ENCODE measurements at places on chromosomes 1 and 21.

- no peak for DNase-seq
Observed at GRCh38 chr1:207366022-207366421, 44.5 kb downstream of the CD55 start.

DNA sequence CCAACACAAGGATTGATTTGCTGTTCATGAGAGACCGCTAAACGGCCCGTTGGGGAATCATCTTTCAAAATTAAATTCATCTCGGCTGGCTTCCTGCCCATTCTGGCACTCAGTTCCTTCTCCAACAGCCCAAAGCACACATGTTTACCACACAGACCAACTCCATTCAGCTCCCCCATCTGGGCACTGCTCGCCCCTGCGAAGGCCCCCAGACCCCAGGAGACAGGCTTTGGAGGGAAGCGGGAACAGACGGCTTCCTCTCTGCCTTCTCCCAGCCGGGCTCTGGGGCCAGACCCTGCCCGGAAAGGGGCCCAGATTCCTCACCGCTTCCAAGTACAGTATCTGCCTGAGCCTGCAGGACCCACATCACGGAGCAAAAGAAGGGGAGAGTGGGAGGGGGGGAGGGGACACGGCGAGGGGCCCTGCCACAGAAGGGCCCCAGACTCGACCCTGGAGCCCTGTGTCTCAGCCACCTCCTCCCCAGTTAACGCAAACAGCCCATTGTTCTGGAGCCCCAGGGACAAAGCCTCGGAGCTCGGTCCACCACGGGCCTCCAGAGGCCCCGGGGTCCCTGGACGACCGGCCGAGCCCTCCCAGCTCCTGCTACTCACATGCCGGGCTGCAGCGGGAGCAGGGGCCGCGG, 660 bp downstream of the MEGF6 start:
- DNase-seq = no peak

DNA sequence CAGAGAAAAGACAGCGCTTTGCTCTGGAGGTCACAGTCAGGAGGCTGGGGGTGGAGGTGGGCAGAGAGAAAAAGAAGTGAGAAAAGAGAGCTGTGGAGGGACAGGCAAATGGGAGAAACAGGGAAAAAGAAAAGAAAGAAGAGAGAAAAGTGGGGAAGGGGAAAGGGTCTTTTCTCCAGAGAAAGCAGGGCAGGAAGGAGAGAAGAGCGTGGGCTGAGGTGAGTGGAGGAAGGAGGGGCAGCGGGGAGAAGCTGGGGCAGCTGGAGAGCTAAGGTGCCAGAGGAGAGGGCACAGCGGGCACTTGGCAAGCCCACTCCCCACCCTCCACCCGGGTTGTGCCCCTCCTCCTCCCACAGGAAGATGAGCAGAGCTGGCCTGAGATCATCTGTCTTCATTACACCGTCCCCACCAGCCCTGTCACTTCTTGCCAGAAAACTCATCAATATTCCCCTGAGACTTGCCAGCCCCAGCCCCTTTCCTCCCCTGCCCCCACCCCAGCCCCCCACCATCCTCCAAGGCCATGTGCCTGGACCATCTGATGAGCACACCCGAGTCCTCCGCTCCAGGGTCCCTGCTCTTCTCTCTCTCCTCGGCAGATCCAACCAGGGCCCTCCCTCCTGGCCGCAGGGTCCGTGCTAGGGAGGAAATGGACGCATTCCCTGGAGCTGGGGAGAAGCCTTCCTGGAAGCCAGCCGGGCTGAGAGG, 17.0 kb upstream of the BLACAT1 start:
- no peak for DNase-seq

DNA sequence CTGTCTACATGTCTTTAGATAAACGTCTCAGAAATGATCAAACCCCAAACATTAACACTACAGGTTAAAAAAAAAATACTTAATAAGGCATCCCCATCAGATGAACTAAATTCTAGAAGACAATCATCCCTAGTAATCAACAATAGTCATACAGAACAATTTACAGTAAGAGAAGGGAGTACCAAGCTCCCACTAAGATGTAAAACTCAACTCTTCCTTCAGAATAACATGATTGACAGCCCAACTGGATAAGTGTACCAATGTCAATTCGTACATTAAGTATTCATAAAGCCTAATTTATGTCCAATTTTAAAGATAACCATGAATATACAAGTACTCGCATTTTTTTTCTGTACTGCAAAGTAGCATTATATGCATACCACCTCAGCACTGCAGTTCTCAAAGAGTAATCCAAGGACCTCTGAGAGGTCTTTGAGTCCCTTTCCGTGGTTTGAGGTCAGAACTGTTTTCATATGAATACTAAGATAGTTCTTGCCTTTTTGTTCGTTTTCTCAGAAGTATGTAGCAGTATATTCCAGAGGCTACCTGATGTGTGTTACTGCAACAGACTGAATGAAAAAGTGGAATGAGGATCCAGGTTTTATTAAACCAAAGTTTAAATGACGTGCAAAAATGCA, 6.6 kb downstream of the SCAF4 start:
- DNase-seq = no peak

DNA sequence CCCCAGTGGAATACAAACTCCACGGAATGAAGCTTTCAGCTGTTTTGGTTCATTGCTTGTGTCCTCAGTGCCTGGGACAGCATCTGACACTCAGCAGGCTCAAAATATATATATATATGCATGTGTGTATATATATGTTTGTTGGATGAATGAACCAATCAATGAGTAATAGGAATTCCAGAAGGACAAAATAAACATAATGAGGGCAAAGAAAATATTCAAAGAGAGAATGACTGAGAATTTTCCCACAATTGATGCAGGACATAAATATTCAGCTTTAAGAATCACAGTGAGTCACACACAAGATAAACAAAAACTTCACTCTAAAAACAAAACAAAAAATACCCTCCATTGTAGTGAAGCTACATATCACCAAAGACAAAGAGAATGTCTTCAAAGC, 64.0 kb downstream of the CHD5 start:
- DNase-seq = no peak

DNA sequence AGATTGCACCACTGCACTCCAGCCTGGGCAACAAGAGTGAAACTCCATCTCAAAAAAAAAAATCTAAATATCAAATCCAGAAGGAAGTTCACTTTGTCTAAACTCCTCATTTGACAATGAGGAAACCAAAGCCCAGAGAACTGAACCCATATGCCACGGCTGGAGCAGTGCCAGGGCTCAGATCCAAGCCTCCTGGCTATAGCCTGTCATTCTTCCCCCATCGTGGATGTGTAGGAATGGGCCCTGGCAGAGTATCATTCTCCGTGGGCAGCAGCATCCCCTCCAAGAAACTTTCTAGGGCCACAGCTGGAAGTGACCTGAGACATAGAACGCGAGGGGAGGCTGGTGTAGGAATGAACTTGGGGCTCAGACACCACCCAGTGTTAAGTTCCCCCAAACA, 47.2 kb downstream of the CAPN9 start:
- DNase-seq = no peak

GRCh38 chr1:41850029-41850428, 68.7 kb downstream of the HIVEP3 start:
- DNase-seq = no peak

DNA sequence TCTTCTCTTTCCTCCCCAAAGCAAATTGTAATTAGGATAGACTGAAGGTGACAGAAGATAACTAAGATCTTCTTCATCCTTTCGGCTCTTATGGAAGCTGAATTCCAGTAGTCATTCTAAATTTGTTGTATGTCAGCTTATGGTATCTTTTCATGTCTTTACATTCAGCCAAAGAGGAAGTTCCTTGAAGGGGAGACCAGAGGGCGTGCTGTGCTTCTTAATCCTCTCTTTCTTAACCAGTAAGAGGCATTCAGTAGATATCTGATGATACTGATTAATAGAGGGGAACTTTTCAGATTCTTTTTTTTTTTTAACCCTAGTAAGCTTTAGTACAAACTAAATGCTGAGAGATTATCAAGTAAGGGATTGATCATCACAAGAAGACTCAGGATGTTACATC, 102.3 kb downstream of the OSBPL9 start:
- DNase-seq = no peak

- DNase-seq = no peak
Observed at GRCh38 chr1:11730429-11730891, 5.5 kb upstream of the AGTRAP start.

DNA sequence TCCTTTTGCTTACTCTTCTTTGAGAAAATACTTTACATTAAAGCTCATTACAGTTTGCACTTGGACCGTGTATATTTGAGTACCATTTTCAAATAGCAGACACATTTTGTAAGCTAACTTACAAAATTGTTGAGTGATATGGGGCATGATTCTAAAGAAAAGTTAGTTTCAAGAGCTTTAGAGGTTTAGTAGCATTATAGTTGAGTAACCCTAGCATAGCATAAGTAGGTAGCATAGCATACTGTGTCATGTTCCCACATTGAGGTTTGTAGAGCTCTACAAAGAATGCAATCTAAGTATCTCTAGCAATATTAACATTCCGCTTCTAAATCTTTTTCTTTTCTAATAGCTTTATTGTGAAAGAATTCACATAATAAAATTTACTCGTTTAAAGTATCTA, 92.0 kb downstream of the ITSN1 start:
- no peak for DNase-seq

DNA sequence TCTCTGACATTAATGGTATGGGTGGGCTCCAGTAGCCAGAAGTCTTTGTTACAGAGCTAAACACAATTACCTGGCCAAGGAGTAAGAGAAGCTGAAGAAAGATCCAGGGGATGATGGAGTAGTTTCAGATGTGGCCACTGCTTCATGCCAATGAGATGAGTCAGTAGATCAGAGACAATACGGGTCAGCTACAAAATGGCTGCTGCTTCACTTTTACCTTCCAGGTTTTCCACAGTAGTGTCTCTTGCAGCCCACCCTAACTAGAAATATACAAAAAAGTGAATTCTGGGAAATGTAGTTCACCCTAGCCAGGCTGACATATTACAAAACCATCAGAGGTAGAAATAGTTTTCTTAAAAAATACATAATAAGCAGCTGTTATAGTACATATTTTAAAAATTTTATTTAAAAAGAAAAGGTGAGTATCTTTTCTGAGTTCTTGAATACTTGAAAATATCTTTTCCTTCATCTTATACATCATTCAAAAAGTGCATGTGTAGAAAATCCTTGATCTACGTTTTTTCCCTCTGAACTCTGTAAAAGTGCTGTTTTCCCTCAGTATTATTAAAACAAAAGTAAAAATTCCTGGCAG, 36.1 kb downstream of the LRIF1 start:
- no peak for DNase-seq

- DNase-seq = no peak
Observed at GRCh38 chr1:78601068-78601467, 19.2 kb upstream of the IFI44L start.

DNA sequence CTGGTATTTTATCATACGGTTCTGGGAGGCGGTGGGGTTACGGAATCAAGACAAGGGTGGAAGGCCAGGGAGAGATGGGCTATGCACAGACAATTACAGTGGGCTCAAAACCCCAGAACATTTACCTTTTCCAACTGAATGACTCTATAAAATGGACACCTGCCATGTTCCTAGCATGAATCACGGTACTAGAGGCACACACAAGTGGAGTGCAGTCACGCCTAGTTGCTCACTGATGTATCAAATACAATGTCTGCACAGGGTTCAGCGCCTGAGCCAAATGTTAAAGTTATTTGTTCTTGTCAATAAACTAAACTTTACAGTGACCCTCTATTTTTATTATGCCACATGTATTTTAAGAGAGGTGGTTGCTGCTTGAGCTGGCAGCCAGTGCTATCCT, 121.4 kb downstream of the ATG4C start:
- DNase-seq = no peak

- DNase-seq = no peak
Observed at GRCh38 chr21:16590186-16590585, 860.4 kb downstream of the USP25 start.

- DNase-seq = no peak
Observed at GRCh38 chr1:63917571-63918417, 144.0 kb downstream of the ROR1 start.

- no peak for DNase-seq
Observed at GRCh38 chr1:230065571-230065970, 1.5 kb upstream of the GALNT2 start.

DNA sequence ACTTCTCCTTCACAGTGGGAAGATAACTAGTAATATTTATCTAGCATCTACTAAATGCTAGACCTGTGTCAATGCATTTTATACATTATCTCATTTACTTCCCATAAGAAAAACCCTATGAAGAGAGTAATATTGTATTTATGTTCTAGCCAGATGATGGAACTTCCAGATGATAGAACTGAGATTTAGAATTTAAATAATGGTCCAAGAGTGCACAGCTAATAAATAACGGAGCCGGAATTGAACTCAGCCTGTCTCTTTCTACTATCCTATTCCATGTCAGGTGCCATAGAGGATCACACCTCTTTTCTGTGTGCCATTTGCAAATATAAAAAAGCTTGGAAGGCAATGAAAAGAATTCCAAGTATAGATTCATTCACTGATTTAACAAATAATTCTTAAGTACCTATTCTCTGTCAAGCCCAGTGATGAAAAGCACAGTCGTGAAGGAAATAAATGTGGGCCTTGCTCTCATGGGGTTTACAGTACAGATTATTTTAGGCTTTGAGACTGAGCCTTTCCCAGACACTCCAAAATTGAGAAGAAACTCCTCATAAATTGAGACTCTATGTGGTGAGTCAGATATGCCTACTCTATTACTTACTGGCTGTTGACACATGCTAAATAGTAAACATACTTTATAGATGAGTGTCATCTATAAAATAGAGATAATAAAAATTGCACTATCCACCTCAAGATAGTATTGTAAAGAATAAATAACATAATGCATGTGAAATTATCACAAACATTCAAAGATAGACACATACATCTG, 378.0 kb upstream of the PRMT6 start:
- DNase-seq = no peak

- DNase-seq = no peak
Observed at GRCh38 chr1:228236744-228237143, 28.9 kb downstream of the OBSCN start.

- DNase-seq = no peak
Observed at GRCh38 chr1:246000638-246001015, 506.5 kb downstream of the SMYD3 start.

- no peak for DNase-seq
Observed at GRCh38 chr1:11806307-11806936, 431 bp downstream of the CLCN6 start.

DNA sequence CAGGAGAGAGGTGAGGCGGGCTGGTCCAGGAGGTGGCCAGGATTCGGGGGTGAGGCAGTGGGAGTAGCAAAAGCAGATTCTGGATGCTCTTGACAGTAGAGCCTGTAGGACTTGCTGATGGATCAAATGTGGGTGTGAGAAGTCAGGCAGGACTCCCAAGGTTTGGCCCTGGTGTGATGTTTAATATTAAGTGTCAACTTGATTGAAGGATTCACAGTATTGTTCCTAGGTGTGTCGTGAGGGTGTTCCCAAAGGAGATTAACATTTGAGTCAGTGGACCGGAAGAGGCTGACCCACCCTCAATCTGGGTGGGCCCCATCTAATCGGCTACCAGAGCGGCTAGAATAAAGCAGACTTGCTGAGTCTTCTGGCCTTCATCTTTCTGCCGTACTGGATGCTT, 6.8 kb upstream of the RAB4A start:
- DNase-seq = no peak

DNA sequence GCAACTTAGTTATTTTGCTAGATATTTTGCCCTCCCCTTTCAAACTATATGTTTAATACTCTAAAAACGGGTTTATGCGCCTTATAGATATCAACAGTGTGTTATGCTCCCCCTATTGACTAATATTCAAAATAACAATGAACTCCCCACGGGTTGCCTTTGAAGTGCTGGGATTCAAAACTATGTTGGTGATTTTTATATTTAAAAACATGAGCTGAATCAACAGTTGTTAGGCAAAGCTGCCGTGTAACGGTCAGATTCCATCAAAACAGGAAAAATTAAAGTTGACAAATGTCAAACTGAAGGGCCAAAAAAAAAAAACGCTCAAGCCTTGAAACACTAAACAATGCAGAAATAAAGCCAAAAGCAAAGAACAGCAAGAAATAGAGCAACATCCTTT, 2.5 kb downstream of the TGFBR3 start:
- no peak for DNase-seq

Data from activated CD4-positive, alpha-beta T cell treated with anti-CD3 and anti-CD28 coated beads, Interleukin-2, amount 50 U/mL, for 1 hour (primary cell).